ENCODE measurements at places on chromosomes 4 and X. TPM values are rescaled to one million over a fixed set of nuclear protein-coding genes. Genes with fewer than 3 reads are reported as not detected.

- no peak for DNase-seq
- no peak overlapping the region for H3K4me3 ChIP-seq
- H3K27ac ChIP-seq: no peak overlapping the region
- H3K4me1 ChIP-seq: no peaks in the 10 kb centered on the region
- H3K27me3 ChIP-seq: no peaks in the 10 kb centered on the region
These were observed 79.4 kb downstream of the SLC10A6 start for GRCh38 chr4:86769794-86770193.

DNA sequence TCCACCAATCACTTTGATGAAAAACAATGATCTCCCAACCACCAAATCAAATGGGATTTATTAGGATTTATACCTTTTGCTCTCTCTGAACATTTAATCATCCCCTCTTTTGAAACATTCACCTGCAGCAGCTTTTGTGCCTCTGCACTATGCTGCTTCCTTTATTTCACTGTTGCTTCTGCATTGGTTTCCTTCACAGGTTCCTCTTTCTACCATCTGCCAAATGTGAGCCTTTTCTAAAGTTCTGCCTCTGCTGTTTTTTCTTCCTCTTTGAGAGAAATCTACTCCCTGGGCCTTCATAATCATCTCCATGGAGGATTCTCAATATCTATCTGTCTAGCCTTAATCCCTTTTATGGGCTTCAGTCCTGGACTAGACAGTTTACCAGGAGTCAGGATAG lies 24.7 kb downstream of the CUL4B start:
- H3K36me3 ChIP-seq: peaks cover 3% of the 10 kb centered on the region
- no peaks in the 10 kb centered on the region for H3K27me3 ChIP-seq
- no peak overlapping the region for H3K4me3 ChIP-seq
- H3K27ac ChIP-seq: no peak overlapping the region

GRCh38 chr4:54230484-54231418 lies 1.7 kb downstream of the PDGFRA start:
- peaks cover 13% of the 10 kb centered on the region for H3K36me3 ChIP-seq
- H3K4me1 ChIP-seq: peaks cover 4% of the 10 kb centered on the region
- peak overlapping the region; percentile 29 for H3K4me3 ChIP-seq
- DNase-seq: no peak

- DNase-seq: no peak
- no peak overlapping the region for H3K27ac ChIP-seq
- H3K4me1 ChIP-seq: no peaks in the 10 kb centered on the region
- H3K4me3 ChIP-seq: no peak overlapping the region
- no peaks in the 10 kb centered on the region for H3K36me3 ChIP-seq
These were observed 7.4 kb downstream of the ATOH1 start for GRCh38 chr4:93835929-93836328.

DNA sequence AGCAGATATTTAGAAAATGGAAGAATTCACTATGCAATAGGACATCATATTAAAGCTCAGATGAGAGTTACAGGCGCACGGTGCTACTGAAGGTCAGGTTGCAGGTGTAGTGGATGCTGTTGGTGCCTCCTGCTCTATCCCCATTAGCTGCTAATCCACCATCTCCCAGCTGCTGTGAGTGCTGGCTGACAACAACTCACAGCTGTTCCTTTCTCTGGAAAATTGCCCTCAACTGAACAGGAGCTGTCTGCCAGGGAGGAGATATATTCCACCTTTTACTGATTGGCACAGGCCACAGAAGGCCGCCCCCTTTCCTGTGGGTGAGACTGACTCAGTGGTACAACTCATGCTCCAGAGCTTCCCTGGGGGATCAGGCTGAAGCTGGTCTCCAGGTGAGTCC lies 48.7 kb downstream of the UCHL1 start:
- H3K4me1 ChIP-seq: no peaks in the 10 kb centered on the region
- no peak overlapping the region for H3K27ac ChIP-seq
- H3K4me3 ChIP-seq: no peak overlapping the region
- DNase-seq: no peak
- H3K36me3 ChIP-seq: no peaks in the 10 kb centered on the region

DNA sequence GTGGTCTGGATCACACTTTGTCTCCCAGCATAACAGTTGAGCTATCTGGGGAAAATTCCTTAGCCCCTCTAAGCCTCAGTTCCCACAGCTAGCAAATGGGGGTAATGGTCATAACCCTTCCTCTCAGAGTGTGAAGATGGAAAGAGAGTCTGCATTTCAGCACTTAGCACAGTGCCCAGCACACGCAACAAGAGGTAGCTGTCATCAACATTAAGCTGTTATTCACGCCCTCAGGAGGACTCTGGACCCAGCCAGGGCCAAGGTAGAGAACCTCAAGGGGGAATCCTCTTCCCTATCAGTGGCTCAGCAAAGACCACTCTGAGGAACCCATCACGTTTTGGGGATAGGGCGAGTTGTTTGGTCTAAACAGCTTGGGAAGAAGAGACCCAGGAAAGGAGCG lies 258.6 kb downstream of the FBXW7 start:
- no peak overlapping the region for H3K4me3 ChIP-seq
- H3K4me1 ChIP-seq: no peaks in the 10 kb centered on the region
- H3K36me3 ChIP-seq: no peaks in the 10 kb centered on the region

- no peak overlapping the region for H3K27ac ChIP-seq
- H3K36me3 ChIP-seq: no peaks in the 10 kb centered on the region
- no peak overlapping the region for H3K4me3 ChIP-seq
- H3K27me3 ChIP-seq: peaks cover 4% of the 10 kb centered on the region
- DNase-seq: no peak
These were observed 10.5 kb upstream of the UCP1 start for GRCh38 chr4:140579278-140579677.

DNA sequence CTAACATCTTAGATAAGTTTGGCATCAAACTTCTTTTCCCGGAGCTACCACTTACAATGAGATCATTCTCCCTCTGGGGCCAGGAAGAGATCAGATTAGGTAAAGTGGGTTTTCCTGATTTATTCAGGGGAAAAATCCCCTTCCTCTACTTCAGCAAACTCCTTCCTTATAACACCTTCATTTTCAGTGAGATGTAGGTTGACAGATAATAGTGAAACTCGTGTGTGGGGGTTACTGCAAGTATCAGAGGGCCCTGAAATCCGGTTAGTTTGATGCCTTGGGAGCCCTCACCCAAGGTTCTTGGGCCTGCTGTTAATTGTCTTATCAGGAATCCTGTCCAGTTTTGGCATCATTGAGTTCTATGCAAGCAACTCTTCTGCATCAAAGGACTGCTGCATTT lies 10.8 kb downstream of the FTHL17 start:
- DNase-seq: no peak
- no peaks in the 10 kb centered on the region for H3K27me3 ChIP-seq
- H3K4me3 ChIP-seq: no peak overlapping the region
- H3K36me3 ChIP-seq: no peaks in the 10 kb centered on the region
- no peak overlapping the region for H3K27ac ChIP-seq

GRCh38 chr4:152148057-152148456 lies 387.2 kb upstream of the GATB start:
- H3K27ac ChIP-seq: no peak overlapping the region
- H3K27me3 ChIP-seq: peaks cover 7% of the 10 kb centered on the region
- no peak overlapping the region for H3K4me3 ChIP-seq
- no peaks in the 10 kb centered on the region for H3K4me1 ChIP-seq

TLR10 gene
- polyA plus RNA-seq: not detected

DCAF12L2 gene
- polyA plus RNA-seq: 0.24 TPM

KCND1 gene
- polyA plus RNA-seq: 0.27 TPM
